Lung microvascular endothelial cell (primary cell): ENCODE measurements at places on chromosomes 6 and 20.

DNA sequence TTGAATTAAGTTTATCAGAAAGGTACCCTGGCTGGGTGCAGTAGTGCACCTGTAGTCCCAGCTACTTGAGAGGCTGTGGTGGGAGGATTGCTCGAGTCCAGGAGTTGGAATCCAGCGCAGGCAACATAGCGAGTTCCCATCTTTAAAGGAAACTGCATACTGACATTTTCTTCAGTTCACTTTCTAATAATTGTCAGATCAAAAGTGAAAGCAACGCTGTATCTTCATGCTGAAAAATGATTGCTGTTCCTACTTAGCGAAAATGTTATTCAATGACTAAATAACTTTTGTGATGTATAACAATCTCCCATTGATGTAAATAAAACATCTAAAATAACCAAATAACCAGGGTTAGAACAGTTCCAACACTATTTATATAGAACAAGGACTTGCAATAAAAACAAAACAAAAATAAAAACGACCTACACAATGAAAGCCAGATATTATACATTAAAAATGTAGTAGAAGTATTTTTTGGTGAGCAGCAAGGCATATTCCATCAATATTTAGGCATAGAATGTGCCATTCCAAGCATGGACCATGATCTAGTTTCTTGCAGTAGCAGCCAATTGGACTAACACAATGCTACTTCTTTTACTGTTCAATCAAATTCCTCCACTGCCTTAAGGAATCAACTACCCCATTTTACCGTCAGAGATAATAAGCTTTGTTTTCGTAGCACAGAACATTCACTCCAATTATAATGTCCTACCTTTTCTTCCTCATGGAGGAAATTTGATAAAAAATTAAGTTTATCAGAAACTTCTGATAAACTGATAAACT is 1.5 kb downstream of the LATS1 start:
- peak; percentile 29 for DNase-seq

- no peak for DNase-seq
Measured at GRCh38 chr20:58941471-58941870, 39.6 kb upstream of the NELFCD start.

- DNase-seq, result no peak
Measured at GRCh38 chr20:43977252-43977651, 62.6 kb downstream of the TOX2 start.

- no peak for DNase-seq
Measured at GRCh38 chr20:52268184-52268749, 76.7 kb upstream of the ZFP64 start.

GRCh38 chr20:51797357-51798025 is 4.8 kb downstream of the SALL4 start:
- DNase-seq, result no peak

GRCh38 chr20:32886652-32887051 is 27.9 kb downstream of the EFCAB8 start:
- no peak for DNase-seq

DNA sequence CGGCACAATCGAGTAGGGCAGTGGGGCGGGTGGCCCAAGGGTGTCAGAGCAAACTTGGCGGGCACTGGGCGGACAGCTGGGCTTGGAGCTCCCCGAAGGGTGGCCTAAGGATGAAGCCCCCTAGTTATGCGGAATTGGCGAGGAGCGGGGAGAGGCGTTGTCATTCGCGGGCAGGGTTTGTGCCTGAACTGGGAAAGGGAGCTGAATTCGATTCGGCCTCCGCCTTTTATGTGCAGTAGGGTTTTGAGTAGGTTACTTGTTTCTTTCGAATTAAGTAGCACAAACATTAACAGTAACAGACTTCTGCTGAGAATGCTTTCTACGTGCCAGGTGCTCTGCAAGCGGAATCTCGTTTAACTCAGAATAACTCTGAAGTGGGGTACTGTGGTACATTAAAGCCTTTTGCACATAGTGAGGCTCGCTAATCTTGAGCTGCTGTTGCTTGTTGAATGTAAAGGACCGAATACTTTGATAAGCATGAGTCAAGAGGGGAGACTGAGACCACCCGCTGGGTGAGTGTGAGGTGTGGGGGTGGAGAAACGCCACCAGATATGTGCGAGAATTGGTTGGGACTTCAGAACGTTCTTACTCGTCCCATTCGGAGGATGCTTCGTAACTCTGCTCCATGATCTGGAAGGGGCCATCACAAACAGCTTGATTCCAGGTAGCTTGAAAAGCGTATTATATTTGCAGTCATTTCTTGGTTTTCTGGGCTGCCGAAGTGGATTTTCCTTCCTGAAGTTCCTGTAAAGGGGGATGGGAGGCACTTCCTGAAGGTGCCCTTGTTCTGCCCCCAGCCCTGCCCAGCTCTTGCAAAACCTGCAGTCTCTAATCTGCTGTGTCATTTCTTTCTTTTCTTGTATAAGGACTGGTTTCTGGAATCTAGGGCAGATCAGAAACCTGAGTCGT is 833 bp downstream of the RAB5IF start:
- peak; percentile 39 for DNase-seq

DNA sequence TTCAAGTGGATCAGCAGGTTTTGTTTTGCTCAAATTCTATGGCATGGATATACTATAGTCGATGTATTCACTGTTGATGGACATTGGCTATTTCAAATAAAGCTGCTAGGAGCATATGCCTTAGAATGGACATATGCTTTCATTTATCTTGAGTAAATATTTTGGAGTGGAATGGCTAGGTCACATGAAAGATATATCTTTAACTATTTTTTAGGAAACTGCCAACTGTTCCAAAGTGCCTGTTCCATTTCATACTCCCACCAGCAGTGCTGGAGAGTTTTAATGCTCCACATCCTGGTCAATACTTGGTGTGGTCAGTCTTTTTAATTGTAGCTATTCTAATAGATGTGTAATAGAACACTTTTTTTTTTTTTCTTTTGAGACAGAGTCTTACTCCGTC is 81.1 kb upstream of the PIM1 start:
- no peak for DNase-seq

GRCh38 chr6:137492289-137493217 is 1.6 kb downstream of the OLIG3 start:
- no peak for DNase-seq

DNA sequence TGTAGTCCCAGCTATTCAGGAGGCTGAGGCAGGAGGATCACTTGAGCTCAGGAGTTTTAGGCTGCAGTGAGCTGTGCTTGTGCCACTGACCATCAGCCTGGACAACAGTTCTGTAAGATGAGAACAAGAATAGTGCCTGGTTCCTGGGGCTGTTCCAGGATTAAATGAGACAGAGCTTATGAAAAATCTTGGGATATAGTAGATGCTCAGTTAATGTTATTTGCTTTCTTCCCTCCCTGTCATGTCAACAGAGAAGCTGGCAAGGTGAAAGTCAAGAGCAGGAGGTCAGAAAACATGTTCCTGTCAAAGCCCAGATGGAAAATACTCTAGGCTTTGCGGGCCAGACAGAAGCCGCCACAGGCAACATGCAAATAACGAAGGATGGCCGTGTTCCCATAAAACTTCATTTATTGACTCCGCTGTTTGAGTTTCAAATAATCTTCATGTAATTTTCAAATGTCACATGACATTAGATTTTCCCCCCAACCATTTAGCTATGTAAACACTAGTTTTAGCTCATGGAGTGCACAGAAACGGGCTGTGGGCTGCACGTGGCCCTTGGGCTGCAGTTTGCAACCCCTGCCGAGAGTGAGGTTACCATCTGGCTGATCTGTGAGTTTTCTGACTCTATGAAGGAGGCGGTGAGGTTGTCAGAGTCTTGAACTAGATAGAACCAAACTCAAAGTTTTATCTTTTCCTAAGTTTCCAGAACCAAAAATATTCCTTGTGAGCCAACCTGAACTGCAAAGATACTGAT is 63.4 kb upstream of the PMEPA1 start:
- no peak for DNase-seq
